Activated CD4-positive, CD25-positive, alpha-beta regulatory T cell treated with anti-CD3 and anti-CD28 coated beads, Interleukin-2, amount 50 U/mL, for 24 hours (primary cell): ENCODE measurements at places on chromosomes 7 and 10.

DNA sequence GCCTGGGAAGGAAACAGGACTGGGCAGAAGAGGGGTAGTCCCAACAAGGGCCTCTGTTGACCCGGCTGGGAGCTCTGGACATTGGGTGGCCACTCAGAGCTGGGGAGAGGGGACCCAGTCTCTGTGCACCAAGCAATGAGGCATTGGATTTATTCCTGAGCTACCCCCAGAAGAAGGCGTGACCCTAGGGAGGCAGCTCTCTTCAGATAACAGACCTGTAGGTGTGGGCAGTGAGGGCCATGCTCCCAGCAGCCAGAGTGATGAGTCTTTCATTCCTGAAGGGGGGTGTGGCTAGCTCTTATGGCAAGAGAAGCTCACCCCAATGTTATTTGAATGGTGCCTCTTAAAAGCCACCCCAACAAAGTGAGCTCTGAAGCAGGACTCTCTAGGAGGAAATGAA is 20.4 kb downstream of the TEX36 start:
- no peak for ATAC-seq

- no peak for ATAC-seq
Observed at GRCh38 chr10:5856701-5857004, 33.0 kb downstream of the ANKRD16 start.

- peak; percentile 76 for ATAC-seq
Observed at GRCh38 chr10:103983367-103983911, 16.5 kb downstream of the SLK start.

DNA sequence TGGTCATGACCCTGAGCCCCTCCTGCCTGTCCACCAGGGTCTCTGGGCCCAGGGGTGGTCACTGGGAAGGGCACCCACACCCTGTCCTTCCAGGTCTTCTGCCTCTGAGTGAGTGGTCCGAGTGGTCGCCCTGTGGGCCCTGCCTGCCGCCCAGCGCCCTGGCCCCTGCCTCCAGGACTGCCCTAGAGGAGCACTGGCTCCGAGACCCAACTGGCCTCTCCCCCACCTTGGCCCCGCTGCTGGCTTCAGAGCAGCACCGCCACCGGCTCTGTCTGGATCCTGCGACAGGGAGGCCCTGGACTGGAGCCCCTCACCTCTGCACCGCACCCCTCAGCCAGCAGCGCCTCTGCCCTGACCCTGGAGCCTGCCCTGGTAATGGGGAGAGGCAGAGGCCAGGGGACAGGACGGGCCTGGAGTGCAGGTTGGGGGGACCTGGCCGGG is 13.9 kb upstream of the ZNF862 start:
- ATAC-seq, result no peak

DNA sequence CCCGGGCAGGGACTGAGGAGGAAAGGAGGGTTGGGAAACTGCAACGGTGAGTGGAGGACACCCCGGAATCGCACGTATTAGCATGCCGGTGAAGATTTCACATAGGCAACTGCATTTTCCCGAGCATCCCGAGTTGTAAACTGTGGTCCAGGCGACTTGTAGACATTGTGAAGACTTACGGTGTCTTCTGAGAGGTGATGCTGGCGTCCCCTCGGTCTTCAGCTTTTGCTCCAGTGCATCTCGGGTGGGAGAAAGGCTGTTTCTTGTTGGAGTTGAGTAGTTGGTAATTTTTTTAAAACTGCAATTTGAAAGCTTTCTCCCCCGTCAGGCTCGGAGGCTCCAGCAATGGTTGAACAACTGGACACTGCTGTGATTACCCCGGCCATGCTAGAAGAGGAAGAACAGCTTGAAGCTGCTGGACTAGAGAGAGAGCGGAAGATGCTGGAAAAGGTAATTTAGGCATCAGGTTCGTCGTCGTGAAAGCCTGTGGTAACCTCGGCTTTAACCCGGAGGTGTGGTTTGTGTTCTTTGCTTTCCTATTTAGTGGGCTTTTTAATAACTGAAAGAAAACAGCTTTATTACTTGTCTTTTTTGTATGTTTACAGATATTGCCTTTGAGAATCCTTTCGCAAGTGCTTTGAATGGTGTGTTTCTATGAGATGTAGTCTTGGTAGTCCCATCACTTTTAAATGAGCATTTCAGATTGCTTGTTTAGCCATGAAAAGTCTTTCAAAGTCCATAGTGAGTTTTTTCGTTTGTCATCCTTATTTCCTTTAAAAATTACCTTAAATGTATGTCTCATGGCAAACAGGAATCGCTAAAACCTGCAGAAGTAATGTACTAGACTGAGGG is 687 bp downstream of the HELLS start:
- peak; percentile 4 for ATAC-seq

DNA sequence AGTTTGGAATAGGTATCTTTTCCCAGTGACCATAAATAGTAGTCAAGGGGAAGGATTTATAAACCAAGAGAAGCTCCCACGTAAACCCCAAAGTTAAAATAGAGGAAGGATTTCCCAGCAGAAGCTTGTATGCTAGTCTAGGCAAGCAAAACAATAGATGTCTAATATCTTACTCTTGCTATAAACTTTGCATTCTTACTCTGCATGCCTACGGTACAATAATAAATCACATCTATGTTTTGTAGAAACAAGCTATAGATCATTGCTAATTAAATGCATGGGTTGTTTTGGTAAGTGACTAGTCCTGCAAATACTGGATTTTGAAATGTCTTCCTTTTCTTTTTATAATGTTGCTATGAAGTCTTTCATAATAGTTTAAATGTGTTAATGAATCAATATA is 585.5 kb downstream of the INHBA start:
- ATAC-seq, result no peak

- ATAC-seq, result no peak
Observed at GRCh38 chr10:114151486-114151885, 22.5 kb downstream of the CCDC186 start.

DNA sequence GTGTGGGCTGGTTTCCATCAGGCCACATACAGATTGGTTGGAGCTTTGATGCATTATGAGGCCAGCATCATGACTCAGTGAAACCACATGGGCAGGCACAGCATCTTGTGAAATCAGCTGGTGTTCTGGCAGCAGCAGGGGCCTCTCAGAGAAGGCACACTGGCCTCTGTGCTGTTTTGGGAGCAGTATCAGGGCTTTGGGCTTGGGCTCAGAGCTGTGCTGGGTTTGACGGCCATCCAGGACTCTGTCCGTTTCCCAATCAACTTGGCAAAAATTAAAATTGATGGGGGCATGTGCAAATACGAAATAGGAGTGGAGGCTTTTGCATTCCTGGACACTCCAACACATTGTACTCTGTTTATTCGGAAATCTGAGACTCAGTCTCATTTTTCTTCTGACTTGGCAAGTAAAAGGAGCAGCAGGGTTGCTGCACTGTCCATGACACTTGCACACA is 190.9 kb downstream of the BMPER start:
- ATAC-seq, result no peak

GRCh38 chr7:12827219-12827821 is 139.9 kb downstream of the ARL4A start:
- no peak for ATAC-seq

- ATAC-seq, result no peak
Observed at GRCh38 chr7:143185551-143185950, 2.3 kb downstream of the TAS2R39 start.

DNA sequence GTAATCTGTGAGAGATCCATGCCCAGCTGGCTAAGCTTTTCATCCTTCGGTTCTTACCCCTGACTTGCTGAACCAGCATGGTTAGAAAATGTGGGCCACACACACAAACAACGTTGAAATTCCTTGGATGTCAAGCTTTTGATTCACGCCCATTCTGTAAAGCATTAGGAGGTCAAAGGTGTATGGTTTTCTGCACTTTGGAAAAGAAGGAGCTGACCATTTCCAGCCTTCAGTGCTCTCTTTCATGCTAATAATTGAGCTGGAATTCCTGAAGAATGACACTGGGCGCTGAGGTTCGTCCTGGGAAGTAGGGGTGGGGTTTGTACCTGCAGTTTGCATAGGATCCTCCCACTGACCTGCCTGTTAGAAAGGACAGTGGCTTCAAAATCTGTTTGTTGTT is 23.1 kb downstream of the KLF6 start:
- ATAC-seq, result no peak

DNA sequence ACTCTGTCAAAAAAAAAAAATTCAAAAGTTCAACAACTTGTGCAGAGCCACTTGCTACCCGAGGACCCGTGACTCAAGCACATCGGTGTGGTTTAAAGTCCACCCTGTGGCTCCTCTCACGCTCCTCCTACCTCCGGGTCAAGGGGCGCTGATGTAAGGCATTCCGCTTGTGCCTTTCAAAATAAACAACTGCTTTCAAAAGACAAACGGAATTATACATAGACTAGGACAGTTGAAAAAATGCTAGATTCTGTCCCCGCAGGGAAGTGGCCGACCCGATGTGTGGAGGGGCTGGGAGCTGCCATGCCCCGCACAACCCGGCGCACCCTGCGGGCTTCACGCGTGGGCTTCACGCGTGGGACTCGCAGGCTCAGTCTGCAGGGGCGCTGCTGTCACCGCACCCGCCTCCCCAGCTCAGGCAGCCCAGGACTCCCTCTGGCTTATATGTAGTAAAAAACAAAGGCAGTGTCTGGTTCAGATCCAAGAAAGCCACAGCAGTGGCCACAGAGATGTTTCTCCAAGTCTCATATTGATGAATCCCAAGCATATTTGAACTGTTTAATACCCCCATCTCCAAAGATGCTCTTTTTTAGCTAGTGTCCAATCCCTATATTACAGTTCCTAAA is 239.7 kb upstream of the INHBA start:
- ATAC-seq, result no peak

GRCh38 chr10:103836273-103836672 is 19.1 kb downstream of the SH3PXD2A start:
- no peak for ATAC-seq

GRCh38 chr7:42002654-42003053 is 234.4 kb downstream of the GLI3 start:
- ATAC-seq, result no peak

DNA sequence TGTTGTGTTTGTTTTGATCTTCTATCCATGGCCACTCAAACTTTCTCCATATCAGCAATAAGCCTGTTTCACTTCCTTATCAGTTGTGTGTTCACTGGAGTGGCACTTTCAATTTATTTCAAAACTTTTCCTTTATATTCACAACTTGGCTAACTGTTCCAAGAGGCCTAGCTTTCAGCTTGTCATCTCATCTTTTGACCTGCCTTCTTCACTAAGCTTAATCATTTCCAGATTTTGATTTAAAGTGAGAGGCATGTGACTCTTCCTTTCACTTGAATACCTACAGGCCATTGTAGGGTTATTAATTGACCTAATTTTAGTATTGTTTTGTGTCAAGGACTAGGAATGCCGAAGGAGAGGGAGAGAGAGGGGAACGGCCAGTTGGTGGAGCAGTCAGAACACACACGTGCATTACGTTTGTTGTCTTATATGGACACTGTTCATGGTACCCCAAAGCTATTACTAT is 5.5 kb upstream of the GNAT3 start:
- ATAC-seq, result no peak

DNA sequence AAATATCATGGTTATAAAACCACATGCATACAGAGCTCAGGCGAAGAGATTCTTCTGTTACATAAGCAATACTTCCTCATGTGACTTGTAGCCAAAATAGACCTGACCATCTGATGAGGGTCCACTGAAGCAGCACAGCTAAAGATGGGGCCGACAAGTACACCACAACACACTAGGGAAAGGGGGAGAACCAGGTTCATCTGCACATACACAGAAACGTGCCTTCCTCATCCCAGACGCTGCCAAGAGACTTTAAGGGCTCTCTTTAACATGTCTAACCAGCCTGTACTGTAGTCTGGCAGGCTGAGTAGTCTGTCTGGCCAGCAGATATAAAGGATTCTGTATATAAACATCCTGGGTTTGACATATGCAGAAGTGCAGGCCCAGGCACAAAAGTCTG is 30.3 kb downstream of the ERCC6 start:
- no peak for ATAC-seq

DNA sequence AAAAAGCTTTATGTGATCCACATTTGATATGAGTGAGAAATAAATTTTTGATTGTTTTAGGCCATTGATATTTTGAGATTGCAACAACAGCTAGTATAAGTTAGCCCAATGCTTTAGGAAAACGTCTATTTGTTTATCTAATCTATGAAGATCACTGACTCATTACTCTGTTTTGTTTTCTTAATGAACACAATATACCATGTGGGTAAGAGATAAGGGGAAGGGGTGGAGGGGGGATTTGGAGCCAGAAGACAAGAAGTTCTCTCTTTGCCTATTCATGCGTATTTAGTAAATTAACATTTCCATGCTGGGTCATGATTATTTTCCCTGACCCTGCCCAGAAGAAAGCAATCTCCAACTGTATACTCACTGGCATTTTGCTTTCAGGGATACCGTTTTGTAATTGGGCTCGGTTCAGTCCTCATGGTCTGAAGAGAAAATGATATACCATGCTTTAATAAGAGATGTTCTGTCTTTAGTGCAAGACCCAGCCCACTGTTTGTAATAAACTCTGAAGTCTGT is 359.5 kb upstream of the NPSR1 start:
- ATAC-seq, result no peak

- ATAC-seq, result no peak
Observed at GRCh38 chr10:94524146-94524545, 21.4 kb upstream of the HELLS start.

DNA sequence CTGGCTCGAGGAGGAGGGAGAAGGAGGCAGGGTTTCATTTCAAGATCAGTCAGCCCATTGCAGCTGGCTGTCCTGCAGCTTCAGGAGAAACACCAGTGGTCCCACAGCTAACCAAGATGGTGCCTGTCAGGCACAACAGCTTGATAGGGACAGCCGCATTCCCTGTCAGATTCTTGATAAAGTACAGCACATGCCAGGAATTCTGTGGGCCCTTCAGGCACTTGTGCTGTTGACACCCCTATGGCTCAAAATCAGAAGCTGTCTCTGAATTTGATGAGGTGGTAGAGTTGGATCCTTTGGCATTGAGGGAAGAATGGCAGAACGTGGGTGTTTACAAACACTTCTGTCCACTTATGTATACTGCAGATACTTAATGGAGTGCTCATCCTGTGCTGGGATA is 354.3 kb downstream of the KCNMA1 start:
- no peak for ATAC-seq
